ENCODE measurements at places on chromosomes 13 and 19. TPM values are rescaled to one million over a fixed set of nuclear protein-coding genes. Genes with fewer than 3 reads are reported as not detected.

The SHISA7 gene
- 0.12 TPM for total RNA-seq

The PRTN3 gene
- 93.5 TPM for total RNA-seq

The CGB3 gene
- total RNA-seq: not detected

The ONECUT3 gene
- total RNA-seq: not detected

The ZNF610 gene
- total RNA-seq: 6.6 TPM

The CEBPA gene
- total RNA-seq: 12.0 TPM

The C19orf33 gene
- 6.8 TPM for total RNA-seq

The CPAMD8 gene
- 40.6 TPM for total RNA-seq

The CEACAM4 gene
- total RNA-seq: 2.2 TPM

The N4BP2L2 gene
- 157 TPM for total RNA-seq

The ZNF415 gene
- 14.3 TPM for total RNA-seq

The SBK2 gene
- 0.35 TPM for total RNA-seq

The KPTN gene
- total RNA-seq: 7.9 TPM

The FGF22 gene
- 0.88 TPM for total RNA-seq

Data from metanephros (tissue), 2 donors.